ENCODE measurements at places on chromosomes 16 and 17.

GRCh38 chr16:89431158-89431584, 59.2 kb downstream of the ANKRD11 start:
- no peak for DNase-seq

- DNase-seq: no peak
Measured at GRCh38 chr16:31879937-31880321, 6.3 kb downstream of the ZNF267 start.

GRCh38 chr16:13629704-13630103, 290.2 kb upstream of the ERCC4 start:
- DNase-seq: no peak

GRCh38 chr17:28765038-28765437, 21.2 kb downstream of the TRAF4 start:
- no peak for DNase-seq

DNA sequence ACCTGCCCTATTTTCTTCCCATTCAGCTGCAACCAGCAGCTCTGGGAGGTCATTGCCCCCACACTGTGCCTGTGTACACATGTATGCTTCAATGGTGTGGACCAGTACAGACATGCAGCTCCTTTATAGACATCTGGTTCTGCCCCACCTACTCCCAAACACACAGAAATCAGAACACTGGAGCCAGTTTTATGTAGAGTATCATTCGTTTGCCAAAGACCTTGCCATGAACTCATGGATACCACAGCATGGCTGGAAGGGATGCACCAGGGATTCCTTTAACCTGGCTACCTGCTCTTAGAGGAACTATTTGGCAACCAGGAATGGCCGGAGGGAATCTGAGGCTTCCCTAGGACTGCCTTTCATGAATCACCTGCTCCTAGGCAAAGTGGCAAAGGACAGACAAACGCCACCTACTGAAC, 60.4 kb downstream of the ZFHX3 start:
- no peak for DNase-seq

DNA sequence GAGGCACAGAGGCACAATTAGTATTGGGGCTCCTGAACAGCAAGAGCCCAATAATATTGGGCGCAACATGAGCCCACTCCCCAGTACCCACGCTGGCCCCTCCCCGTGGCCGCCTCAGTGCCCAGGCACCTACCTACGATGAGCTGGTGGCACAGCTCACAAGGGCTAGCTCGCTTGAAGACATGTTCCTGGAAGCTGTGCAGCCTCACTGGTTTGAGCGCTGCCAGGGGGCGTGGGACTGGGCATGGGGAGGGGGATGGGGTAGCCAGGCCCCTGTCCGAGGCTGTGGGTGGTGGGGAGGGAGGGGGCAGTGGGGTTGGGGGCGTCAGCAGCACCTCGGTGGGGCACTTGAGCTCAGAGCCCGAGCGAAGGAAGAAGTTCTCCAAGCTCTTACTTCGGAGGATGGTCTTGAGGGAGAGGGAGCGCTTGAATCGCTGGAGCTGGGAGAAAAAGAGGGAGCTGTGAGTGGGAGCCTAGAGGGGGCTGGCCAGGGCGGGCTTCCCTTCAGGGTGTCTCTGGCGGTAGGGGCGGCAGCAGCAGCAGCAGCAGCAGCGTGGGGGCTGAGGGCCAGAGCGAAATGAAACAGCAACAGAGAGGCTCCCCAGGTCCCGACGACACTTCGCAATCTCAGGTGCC, 7.9 kb downstream of the STAC2 start:
- no peak for DNase-seq

Data from iris pigment epithelial cell (primary cell).